Stimulated activated CD8-positive, alpha-beta memory T cell treated with anti-CD3 and anti-CD28 coated beads, Interleukin-4, amount 100 ng/mL, for 1 hour (primary cell): ENCODE measurements at places on chromosomes 7 and 10.

GRCh38 chr7:155527664-155528063, 18.7 kb downstream of the CNPY1 start:
- DNase-seq, result no peak

DNA sequence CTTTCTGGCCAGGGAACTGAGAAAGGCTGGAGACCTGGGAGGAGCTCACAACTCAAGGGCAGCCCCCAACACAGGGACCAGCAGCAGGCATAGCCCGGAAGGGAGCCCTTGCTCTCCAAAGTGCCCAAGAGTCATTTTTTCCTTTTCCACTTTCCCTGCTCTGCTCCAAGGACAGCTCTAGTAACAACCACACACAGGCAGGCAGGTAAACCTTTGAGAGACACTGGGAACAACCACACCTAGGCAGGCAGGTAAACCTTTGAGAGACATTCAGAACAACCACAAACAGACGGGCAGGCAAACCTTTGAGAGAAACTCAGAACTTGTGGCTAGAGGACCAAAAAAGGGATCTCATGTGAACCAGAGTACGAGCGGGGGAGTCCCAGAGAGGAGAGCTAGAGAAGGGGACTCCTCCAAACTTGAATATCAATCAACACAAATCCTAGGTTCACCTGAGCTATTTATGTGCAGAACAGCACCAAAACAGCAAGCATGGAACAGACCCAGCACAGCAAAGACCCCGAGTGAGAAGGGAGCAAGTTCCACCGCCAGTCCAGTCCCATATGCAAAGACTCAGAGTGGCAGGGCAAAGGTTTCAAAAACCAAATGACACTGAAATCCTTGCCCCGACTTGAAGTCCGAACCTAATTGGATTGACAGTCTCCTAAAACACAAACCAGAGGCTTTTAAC, 33.6 kb upstream of the GUSB start:
- no peak for DNase-seq

GRCh38 chr10:33126742-33127141, 168.7 kb upstream of the ITGB1 start:
- no peak for DNase-seq

- DNase-seq, result no peak
Measured at GRCh38 chr10:110522365-110522988, 24.8 kb downstream of the DUSP5 start.

GRCh38 chr10:103554488-103555324, 61.2 kb downstream of the NEURL1 start:
- DNase-seq, result no peak

DNA sequence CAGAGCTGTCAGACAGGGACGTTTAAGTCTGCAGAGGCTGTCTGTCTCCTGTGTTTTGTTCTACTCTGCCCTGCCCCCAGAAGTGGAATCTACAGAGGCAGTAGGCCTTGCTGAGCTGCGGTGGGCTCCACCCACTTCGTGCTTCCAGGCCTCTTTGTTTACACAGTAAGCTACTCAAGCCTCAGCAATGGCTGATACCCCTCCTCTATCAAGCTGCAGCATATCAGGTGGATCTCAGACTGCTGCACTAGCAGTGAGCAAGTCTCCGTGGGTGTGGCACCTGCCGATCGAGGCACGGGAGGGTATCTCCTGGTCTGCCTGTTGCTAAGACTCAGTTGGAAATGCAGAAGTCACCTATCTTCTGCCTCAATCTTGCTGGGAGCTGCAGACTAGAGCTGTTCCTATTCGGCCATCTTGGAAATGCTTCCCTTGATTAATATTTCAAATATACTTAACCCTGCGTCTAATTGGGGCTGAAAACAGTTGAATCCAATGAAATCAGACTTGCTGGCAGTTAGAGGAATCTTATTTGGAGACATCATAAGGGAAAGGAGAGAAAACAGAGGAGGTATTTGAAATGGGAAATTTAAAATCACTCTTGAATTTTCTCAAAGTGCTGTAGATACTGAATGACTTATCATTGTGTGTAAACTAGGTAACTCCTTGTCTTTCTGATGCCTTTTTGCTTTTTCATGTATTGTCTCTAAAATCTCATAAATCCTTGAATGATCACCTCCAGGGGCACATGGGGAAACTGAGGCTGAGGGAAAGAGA, 13.8 kb upstream of the CYP3A5 start:
- DNase-seq, result no peak

DNA sequence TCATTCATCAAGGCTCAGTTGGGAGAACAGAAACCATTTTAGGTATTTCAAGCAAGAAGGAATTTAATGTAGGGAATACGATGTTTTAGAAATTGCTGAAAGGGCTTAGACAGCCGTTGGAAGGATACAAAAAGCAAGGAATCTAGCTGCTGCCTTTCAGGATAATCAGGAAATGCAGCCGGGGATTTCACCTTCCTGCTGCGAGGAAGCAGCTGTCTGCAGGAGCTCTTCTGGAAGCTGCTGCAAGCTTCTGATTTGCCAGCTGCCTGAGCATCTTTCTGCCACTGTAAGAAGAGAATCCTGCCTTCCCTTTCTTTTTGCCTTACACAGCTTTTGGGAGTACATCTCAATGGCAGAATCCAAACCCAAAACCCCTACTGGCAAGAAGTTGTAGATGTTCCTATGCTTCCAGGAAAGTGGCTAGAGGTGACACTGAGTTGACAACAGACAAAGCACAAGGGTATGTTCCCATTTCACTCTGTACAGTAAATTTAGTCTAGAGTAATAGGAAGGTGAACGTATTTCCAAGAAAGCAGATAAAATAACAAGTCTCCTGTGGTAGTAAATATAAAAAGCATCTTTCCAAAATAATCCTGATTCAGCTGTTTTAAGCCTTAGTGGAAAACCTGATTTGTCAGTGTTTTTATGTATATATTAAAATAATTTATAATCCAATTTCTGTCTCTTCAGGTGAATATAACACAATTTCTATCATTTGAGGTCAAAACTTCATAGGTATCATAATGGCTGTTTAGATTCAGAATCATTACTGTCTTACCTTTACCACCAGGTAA, 148.4 kb upstream of the LRGUK start:
- DNase-seq, result no peak

GRCh38 chr7:73669288-73669701, 1.7 kb downstream of the VPS37D start:
- DNase-seq, result no peak

- DNase-seq, result no peak
Measured at GRCh38 chr7:130292682-130293257, at the start of gene CPA4. TSS of gene CPA4 (plus strand) at chr7:130293161. CDS start at chr7:130293181, 20 bp downstream.

DNA sequence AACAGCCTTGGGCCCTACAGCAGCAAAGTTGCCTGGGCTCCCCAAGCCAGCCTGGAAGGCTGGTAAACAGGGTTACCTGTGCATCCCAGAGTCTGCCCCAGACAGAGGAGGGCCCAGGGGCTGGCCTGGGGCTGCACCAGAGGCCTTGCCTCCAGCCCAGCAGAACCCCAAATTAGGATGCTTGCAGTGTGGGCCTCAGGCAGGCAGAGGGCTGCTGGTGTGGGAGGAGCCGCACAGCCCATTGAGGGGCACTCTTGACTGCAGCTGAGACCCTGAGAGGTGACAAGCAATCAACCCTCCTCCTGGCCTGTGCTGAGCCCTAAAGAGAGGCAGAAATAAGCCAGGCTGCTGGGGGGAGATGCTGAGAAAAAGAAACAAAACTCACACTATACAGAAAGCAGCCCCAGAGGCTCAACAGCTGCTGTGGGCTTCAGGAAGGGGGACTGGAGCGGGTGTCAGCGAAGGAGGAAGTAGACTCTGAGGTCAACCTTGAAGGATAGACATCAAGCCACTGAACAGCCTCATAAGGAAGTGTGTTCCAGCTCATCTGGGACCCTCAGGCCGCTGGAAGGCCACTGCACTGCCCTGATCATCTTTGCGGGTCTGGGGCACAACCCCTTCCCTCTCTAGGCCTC, 6.6 kb downstream of the AIFM2 start:
- DNase-seq, result no peak

DNA sequence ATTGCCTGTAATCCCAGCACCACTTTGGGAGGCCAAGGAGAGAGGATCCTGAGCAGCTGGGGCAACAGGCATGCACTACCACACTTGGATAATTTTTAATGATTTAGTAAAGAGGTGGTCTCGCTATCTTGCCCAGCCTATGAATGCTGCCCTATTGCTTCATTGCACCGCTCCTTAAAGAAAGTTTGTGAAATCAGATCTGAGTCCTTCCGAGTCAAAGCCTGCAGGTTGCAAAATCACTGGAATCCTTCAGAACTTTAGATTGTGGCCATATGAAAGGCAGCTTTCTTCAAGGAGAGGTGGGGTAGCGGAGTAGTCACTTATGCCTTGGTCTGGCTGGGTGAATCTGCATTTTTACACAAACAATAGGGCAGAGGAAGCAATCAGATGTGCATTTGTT, 166.3 kb downstream of the ARHGAP12 start:
- no peak for DNase-seq

DNA sequence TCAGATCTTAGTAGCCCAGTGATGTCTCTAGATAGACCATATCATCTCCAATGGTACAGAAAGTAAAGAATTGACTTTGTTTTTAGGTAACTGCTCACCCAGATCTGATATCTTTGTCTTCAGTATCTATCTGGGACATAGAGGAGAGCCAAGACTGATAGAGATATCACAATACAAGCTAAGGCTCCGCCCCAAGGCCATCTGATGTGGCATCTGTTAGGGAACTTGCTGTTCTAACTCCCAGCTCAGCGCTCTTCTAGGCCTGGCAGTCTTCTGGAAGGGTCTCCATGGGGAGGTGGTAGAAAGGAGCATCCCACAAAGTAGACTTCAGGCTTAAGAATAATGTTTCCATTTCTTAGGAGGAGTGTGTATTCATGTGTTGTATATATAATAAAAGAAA, 88.4 kb upstream of the SAMD8 start:
- no peak for DNase-seq

DNA sequence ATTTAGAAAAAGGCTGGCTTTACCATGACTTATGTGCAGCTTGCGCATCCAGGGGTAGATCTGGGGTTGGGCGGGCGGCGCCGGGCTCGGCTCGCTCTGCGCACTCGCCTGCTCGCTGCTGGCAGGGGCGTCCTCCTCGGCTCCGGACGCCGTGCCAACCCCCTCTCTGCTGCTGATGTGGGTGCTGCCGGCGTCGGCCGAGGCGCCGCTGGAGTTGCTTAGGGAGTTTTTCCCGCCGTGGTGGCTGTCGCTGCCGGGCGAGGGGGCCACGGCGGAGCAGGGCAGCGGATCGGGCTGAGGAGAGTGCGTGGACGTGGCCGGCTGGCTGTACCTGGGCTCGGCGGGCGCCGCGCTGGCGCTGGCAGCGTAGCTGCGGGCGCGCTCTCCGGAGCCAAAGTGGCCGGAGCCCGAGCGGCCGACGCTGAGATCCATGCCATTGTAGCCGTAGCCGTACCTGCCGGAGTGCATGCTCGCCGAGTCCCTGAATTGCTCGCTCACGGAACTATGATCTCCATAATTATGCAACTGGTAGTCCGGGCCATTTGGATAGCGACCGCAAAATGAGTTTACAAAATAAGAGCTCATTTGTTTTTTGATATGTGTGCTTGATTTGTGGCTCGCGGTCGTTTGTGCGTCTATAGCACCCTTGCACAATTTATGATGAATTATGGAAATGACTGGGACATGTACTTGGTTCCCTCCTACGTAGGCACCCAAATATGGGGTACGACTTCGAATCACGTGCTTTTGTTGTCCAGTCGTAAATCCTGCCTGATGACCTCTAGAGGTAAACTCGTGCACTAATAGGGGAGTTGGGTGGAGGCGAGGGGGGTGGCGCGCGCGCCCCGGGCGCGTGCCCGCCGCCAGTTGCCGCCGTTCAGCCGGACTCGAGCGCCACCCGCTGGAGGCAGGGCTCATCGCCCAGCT, at the start of gene HOXA5:
TSS of gene HOXA5 (minus strand) at position 659 of the 927 bp plus-strand sequence. CDS start at position 585, 74 bp downstream.
- DNase-seq, result no peak

DNA sequence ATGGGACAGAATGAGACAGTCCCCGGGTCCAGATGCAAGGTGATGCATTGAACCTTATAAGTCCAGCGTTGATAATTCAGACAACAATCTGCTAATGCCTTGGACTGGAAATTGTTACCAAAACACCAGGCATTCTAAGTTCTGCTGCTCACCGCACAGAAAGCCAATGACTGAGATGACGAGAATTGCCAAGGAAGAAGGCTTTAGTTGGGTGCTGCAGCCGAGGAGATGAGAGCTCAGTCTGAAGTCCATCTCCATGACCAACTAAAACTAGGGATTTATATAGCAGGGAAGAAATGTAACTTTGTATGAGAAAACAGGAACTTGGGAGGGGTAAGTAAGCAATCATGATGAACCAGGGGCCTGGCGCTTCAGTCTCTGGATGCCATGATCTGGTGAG, 68.7 kb downstream of the PRKCQ start:
- DNase-seq, result no peak

DNA sequence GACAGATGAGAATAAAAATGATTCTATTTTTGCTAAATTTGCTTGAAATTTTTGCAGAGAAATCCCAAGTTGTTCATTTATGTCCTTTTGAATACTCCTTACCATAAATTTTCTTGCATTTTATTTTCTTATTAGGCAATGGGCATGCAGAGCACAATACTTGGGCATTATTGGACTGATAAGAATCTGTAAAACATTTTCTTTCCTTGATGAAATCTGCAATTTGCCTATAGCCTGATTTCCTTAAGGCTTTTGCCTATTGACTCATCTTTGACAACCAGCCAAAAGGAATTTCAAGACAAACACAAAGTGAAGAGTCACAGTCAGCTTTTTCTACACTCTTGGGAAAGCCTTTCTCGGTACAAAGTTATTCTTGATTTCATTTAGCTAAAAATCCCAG, 30.5 kb upstream of the GNAT3 start:
- no peak for DNase-seq

DNA sequence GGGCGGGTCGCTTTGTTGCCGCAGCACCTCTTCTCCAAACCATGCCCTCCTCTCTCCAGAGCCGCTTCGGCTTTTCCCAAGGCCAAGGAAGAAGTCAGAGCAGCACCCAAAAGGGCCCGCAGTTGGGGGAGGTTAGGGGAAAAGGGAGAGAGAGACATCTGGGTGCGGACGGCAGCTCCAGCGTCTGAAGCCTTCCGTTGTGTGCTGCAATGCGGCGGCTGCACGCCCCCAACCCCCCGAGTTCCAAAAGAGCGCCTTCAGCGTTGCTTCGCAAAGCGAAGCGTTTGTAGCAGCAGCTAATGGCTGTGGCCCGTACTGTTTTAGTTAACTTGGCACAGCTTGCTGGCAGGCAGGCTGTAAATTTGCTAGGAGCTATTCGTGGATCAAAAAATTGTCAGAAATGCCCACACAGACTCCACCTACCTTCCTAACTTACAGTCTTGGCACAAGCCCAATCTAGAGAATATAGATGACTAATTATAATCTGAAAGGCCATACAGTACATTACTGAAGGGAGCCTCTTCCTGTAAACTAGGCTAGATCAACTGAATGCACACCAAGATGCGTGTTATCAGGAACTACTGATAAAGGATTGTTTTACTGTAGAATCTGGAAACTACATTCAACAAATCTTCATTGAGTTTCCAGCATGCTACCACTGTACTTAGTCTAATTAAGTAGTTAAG, 1.1 kb upstream of the KBTBD2 start:
- peak; percentile 2 for DNase-seq

- no peak for DNase-seq
Measured at GRCh38 chr7:143426479-143427142, 16.6 kb upstream of the TAS2R60 start.
